Stimulated activated CD4-positive, alpha-beta T cell treated with anti-CD3 and anti-CD28 coated beads, TNF-alpha, amount 100 ng/mL, for 24 hours (primary cell): ENCODE measurements at places on chromosomes 16 and 17.

GRCh38 chr16:19861811-19862327, 22.8 kb downstream of the GPRC5B start:
- no peak for DNase-seq

- no peak for DNase-seq
Measured at GRCh38 chr16:15990902-15991301, 41.5 kb downstream of the ABCC1 start.

GRCh38 chr16:48075398-48075797, 80.4 kb downstream of the ABCC12 start:
- DNase-seq, result no peak

GRCh38 chr17:6366221-6366666, 68.7 kb downstream of the AIPL1 start:
- no peak for DNase-seq

DNA sequence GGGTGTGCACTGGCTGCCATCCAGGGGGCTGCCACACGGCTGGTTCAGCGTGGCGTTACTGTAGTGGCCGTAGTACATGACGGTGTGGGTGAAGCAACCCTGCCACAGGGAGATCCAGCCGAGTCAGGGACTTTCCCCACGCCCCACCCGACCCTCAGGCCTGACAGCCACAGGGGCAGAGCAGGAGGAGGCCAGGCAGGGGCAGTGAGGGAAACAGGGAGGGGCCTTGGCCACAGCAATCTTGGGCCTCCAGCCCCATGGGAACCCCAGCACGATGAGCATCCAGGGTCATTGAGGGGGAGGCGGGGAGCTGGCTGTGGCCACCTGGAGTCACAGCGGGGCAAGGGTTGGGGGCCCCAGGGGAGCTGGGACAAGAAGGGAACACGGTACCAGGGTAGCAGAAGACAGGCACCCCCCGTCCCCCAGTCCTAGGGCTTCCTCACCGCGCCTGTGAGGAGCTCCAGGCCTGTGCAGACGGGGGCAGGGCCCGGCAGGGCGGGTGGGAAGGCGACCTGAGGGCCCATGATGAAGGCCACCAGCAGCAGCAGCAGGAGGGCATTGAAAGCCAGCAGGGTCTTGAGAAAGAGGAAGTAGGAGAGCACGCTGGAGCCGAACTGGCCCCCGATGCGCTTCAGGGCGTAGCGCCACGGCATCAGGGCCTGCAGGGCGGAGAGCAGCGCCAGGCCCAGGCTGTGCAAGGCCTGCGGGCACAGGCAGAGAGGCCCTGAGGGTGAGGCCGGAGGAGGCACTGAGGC, 4.3 kb downstream of the TMC6 start:
- DNase-seq, result no peak

DNA sequence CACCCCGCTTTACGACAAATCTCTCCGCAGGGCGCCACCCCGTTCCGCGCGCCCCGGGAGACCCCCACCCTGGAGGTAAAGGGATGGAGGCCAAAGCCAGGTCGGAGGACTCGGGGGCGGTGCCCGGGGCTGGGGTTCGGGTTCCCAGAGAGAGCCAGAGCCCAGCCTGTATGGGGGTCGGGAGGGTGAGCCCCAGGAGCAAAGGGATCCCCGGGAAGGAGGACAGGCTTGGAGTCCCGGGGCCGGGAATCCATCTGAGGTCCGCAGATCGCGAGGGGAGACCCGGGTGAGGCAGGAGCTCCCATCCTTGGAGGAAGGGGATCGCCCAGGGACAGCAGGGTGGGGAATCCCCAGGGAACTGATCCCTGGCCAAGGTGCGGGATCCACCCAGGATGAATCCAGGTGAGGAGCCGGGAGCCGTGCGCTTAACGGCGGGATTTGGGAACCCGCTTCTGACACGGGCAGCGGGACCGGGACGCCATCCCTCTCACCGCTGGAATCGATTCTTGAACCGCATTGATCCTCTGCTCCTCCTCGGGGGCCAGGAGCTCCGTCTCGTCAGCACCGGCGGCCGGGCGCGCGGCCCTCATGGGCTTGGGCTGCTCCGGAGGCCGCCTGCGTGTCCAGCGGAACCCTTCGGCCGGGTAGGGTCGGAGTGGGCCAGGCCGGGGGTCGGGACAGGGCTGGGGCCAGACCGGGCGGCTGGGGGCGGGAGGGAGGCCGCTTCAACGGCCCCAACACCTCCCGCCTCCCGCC, at the start of gene MMD:
TSS of gene MMD (minus strand) at position 657 of the 756 bp plus-strand sequence. CDS start at position 517, 140 bp downstream.
- DNase-seq, result peak; percentile 10

GRCh38 chr17:15482476-15482875, 15.1 kb upstream of the CDRT4 start:
- no peak for DNase-seq

GRCh38 chr17:4833941-4834680, 971 bp downstream of the MINK1 start:
- no peak for DNase-seq

GRCh38 chr16:51107742-51108141, 43.3 kb downstream of the SALL1 start:
- no peak for DNase-seq

- DNase-seq, result no peak
Measured at GRCh38 chr16:77896415-77897128, 108.2 kb downstream of the VAT1L start.

- DNase-seq, result no peak
Measured at GRCh38 chr17:61627658-61628057, 36.6 kb upstream of the NACA2 start.

DNA sequence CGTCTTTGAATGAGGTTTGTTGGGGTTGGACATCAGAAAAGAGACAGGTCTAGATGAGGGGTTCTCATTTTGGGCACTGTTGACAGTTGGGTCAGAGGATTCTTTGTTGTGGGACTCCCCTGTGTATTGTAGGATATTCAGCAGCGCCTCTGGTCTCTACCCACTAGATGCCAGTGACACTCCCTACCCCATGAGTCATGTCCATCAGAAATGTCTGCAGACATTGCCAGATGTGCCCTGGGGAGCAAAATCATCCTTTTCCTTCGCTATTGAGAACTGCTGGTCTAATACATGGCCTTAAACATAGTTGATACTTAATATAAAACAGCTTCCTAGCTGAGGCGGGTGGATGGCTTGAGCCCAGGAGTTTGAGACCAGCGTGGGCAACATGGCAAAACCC, 3.1 kb downstream of the ABAT start:
- no peak for DNase-seq

- DNase-seq, result no peak
Measured at GRCh38 chr17:35895636-35896587, 15.8 kb upstream of the CCL5 start.

DNA sequence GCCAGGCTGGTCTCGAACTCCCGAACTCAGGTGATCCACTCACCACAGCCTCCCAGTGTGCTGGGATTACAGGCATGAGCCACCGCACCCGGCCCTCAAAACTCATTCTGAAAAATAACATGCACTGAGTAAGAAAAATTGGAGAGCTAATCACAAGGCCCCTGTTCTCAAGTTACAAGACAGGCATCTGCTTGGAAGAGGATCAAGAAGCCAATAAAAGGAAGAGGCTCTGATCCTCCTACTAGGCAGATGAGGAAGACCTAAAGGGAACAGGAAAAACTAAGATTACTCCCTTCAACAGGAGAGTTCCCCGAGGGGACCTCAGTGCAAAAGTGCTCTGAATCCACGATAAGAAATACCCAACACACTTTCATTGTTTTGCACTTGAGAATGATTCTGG, 18.4 kb downstream of the BLMH start:
- no peak for DNase-seq

- no peak for DNase-seq
Measured at GRCh38 chr17:45408611-45409421, 23.9 kb downstream of the ARHGAP27 start.

DNA sequence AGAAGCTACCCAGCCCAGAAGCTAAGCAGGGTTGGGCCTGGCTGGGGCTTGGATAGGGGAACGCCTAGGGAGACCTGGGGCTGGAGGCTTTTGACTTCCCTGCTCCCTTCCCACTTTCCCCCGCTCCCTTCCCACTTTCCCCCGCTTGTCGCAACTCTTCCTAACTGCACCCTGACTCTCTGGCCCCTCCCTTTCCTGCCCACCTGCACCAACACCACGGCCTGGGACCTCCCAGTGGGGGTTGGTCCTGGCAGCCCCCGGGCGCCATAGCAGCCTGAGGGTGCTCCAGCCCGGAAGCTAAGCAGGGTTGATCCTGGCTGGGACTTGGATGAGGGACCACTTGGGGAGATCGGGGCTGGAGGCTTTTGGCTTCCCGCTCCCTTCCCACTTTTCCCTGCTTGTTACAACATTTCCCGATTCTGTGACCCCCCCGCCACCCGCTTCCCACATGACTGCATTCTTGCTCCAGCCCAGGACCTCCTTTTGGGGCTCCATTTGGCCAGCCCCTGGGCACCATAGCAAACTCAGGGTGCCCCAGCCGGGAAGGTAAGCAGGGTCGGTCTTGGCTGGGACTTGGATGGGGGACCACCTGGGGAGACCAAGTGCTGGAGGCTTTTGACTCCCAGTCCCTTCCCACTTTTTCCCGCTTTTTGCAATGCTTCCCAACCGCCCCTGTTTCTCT, 2287.0 kb downstream of the TP53TG3F start:
- DNase-seq, result no peak

DNA sequence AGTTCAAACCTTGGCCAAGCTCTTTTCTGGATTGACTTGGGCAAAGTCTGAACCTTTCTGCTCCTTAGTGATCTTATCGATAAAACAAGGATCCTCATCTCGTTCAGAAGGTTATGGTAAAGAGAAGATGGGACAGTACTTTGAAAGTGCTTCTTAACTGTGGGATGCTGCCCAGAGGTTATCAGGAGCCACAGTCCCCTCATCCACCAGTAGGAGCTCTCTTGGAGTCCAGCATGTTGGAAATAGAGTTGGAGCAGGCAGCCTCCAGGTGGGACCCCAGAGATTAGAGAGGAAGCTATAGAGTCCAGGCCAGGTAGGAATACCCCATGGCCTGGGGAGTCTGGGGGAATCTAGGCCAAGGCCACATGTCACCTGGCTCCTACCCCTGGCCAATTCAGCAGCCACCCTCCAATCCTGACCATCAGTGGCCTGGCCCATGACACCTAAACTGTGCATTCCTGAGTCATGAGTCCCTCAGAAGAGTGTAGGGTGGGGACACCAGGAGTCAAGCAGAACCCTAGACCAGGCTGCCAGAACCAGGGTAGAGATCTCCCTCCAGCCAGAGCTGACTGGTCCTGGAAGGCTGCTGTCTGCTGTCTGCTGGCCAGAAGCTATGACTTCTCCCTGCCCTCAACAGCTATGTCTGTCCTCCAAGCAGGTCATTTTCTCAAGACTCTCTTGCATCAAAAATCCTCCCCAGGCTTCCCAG, 144.3 kb downstream of the AIPL1 start:
- no peak for DNase-seq

- no peak for DNase-seq
Measured at GRCh38 chr16:66701516-66701915, 5.0 kb upstream of the CMTM4 start.

GRCh38 chr17:39809221-39809620, 54.9 kb downstream of the IKZF3 start:
- DNase-seq, result no peak

GRCh38 chr16:58658796-58659211, 25.8 kb downstream of the SLC38A7 start:
- DNase-seq, result no peak

GRCh38 chr17:47301161-47301560, 22.6 kb upstream of the EFCAB13 start:
- no peak for DNase-seq

DNA sequence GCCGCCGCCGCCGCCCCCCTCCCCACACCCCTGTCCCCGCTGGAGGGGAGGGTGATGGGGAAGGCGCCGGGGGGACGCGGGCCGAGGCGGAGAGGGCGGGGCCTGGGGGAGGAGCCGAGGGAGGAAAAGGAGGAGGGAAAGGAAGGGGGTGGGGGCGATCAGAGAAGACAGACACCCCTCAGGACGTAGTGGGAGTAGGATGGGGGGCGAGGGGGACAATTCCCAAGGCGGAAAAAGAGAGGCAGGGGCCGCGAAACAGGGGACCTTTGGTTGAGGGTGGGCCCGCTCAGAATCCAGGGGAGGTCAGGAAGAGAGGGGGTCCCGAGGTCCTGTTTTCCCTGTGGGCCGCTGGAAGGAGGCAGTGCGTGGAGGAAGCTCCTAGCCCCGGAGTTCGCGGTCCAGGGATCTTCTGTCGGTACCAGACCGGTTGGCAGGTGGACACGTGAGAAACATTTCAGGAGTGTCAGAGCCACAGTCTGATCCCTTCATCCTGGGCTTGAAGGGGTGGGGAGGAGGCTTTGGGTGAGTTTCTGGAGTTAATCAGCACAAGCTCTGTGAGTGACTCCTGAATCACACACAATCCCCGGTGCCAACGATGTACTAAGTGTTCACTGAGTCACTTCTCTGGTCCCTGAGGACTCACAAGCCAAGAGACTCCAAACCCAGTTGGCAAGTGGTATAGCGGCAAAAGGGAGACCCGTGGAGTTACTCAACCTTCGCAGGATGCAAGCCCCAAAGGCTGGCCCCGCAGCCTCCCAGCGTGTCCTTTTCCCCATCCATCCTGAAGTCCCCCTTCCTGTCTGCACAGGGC, at the start of gene XYLT1:
TSS of gene XYLT1 (minus strand) at position 53 of the 811 bp plus-strand sequence. CDS start 164 bp downstream, outside the sequence.
- DNase-seq, result no peak

GRCh38 chr17:73135766-73136165, 29.0 kb upstream of the SSTR2 start:
- no peak for DNase-seq

- no peak for DNase-seq
Measured at GRCh38 chr17:12431188-12431587, 234.5 kb upstream of the MYOCD start.

GRCh38 chr17:42311240-42312034, 23.1 kb downstream of the STAT5A start:
- no peak for DNase-seq

DNA sequence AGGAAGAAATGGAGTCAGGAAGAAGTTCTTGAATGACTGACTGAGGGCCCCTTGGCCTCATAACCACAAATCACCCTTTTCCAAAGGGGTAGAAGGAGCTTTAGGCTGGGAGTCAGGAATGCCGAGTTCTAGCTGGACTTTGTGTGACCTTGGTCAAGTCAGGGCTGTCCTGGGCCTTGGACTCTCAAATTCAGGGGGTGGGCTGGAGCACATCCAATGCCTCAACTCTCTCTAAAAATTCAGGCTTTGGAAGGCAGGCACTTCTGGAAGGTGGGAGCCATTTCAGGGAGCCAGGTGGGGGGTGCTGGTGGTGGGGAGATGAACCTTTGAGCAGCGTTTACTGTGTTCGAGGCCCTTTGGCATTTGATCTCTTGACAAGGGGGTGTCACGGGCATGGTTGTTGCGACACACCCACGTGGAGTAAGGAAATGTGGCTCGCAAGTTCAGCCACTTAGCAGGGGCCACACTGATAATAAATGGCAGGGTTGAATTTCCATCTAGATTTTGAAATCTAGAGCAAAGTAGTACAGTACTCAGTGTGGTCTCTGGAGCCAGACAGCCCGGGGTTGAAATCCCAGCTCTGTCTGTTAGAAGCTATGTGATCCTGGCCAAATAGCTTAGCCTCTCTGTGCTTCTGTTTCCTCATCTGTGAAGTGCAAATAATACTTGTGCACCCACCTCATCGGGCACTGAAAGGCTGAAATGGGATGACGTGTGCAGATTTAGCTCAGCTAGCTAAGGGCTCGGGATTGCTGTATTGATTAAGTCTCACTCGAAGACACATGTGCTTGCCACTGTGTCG, 47.1 kb upstream of the CIBAR2 start:
- no peak for DNase-seq
